ENCODE measurements at places on chromosomes 11 and 22.
A peak's percentile ranks its signal among the peaks of the same experiment; 100 is the strongest.

GRCh38 chr11:14253421-14253820 lies 105.6 kb downstream of the RRAS2 start:
- no peak for DNase-seq

DNA sequence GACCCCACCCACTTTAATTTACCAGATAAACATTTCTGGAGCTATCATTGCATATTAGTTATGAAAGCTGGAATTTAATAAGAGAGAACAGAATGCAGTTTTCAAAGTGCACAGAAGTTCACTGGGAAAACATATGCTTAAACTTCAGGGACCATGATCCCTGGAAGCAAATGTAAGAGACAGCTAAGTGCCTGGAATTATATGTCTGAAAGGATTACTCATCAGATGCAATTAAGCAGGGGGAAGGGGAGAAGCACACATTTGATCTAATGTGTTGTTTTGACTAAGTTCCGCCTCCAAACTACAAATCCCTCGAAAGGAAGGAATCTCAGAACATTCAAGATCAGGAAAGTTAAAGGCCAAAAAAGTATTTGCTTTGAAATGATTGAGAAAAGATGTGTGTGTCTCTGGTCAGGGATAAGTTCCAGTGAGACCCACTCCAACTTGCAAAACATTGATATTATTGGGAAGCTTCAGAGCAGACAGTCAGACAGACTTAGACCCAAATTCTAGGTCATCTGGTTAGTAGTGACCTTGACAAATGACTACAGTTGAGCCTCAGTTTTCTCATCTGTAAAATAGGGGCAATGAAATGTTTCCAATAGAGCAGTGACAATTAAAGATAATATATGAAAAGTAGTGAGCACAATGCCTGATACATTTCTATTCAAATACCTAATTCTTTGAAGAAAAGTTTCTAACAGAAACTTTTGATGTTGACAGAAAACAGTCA lies 147.6 kb downstream of the ME3 start:
- peak; percentile 86 for DNase-seq

DNA sequence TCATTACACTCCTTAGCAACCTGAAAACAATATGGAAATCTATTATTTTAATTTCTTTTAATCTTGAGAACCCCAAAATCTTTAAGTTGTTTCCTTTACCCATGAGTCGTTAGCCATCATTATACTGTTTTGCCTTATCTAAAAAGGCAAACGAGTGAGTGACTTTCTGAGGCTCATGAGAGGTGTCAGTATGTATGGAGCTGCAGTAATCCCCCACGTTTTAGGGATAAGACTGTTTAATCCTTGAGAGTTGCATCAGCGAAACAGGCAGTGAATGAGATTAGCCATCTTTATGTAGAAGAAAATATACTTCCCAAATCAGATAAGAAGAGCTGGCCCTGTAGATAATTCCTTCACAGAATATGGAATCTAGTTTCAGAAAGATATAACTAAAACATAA lies 1147.0 kb downstream of the DLG2 start:
- no peak for DNase-seq

DNA sequence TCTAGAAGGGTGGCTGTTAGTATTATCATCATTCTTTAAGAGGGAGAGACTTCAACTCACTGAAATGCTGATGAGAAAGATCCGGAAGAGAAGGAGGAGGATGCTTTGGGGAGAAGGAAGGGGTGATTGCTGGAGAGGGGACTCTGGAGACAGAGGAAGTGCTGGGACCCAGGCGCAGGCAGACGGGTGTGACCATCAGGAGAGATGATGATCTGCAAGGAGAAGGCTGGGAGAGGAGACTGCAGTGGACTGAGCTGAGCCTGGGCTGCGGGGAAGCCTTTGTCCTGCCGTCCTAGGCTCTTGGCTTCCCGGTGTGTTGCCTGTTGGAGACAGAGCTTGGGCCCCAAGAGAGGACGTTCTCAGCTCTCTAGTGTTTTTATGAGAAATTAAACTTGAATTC lies 22.6 kb downstream of the RASD2 start:
- DNase-seq = no peak

DNA sequence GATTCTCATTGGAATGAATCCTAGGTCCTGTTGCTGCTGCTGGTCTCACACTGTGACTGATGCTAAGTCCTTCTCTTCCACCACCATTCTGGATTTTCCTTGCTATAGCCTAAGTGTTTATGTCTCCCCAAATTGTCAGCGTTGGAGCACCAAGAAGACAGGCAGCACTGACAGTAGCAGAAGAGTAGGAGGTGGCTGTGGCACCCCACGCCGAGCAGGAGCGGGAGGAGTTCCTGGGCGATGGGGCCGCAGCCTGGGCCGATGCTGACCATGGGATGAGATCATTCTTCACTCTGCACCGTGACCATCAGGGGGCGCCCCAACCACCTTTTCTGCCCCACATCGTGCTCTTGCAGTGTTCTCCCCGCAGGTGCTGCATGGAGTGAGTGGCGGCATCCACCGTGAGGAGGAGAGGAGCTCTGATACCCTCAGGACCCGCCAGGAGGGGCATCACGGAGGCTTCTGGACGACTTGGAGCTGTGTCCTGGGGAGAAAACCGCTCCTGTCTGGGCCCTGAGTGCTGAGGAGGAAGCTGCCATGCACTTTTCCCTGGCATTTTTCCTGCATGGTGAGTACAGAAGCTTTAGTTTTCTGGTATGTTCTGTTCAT lies 57.0 kb downstream of the LRRC74B start:
- DNase-seq = peak; percentile 50

- DNase-seq = no peak
Measured at GRCh38 chr11:124674571-124674970, 867 bp downstream of the SPA17 start.

- DNase-seq = peak; percentile 60
Measured at GRCh38 chr11:72352859-72353551, 81.3 kb downstream of the CLPB start.

- no peak for DNase-seq
Measured at GRCh38 chr11:117435326-117435725, 107.7 kb downstream of the CEP164 start.

GRCh38 chr11:30321321-30321720 lies 1.6 kb upstream of the ARL14EP start:
- DNase-seq = no peak

- no peak for DNase-seq
Measured at GRCh38 chr11:102653744-102654291, 28.7 kb upstream of the MMP20 start.

- DNase-seq = no peak
Measured at GRCh38 chr11:105197071-105197815, 57.7 kb upstream of the CARD18 start.

DNA sequence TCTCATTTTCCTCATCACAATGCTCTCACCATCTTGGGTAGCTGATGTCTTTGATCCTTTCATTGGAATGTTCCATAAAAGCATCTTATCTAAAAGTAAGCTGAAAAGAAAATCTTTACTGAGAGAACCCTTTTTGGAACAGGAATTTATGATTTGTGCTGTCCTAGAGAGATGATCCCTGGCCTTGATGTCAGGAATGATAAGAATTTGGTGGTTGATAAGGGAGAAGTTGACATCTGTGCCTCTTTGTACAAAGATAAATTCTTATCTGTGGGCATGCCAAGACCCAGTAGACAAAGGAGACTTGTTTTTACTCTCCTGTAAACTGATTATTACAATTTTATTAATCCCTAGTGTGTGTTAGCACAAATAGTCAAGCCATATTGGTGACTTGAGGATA lies 36.9 kb downstream of the NAALAD2 start:
- no peak for DNase-seq

- no peak for DNase-seq
Measured at GRCh38 chr11:47178737-47179654, 2.3 kb upstream of the ARFGAP2 start.

DNA sequence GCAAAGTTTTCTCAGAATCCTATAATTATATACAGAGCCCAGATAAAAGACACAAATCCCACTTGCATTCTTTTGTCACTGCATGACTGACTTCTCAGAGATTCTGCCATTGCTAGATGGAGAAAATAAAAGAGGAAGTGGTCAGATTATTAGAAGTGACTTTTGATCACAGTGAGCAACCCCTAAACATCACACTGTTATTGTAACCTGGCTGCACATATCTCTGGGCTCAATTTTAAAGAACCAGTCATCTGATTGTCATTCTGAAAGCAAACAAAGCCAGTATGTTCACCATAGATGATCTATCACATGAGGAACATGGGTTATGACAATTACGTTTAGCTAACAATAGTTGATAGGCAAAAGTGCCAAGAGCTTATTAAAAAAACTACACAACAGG lies 47.8 kb downstream of the COPB1 start:
- DNase-seq = peak; percentile 65

- no peak for DNase-seq
Measured at GRCh38 chr22:47814474-47814873, 1052.0 kb downstream of the TBC1D22A start.

GRCh38 chr22:37591823-37592404 lies 12.0 kb upstream of the LGALS2 start:
- no peak for DNase-seq

DNA sequence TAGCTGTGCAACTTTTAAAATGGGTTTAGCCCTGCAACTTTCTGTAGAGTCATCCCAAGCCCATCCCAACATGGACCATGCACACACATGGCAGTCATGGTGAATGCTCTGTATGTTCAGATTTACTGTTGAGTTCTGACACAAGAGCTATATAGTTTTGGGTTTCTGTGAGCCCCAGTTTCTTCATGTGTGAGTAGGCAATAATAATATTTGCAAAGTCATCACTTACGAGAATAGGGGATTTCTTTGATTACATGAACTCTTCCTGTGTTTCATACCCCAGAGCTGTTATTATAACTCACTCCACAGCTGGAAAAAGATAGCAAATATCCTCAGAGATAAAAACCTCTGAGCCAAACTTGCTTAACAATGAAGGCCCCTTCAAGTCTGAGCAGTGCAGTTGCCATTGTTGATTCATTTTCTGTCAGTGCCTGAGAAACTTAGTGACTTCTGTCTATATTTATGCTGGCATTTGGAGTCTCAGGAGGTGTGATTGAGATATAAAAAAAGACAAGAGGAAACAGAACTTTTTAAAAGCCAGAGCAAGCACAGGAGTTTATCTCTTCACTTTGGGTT lies 767.9 kb upstream of the API5 start:
- DNase-seq = no peak

DNA sequence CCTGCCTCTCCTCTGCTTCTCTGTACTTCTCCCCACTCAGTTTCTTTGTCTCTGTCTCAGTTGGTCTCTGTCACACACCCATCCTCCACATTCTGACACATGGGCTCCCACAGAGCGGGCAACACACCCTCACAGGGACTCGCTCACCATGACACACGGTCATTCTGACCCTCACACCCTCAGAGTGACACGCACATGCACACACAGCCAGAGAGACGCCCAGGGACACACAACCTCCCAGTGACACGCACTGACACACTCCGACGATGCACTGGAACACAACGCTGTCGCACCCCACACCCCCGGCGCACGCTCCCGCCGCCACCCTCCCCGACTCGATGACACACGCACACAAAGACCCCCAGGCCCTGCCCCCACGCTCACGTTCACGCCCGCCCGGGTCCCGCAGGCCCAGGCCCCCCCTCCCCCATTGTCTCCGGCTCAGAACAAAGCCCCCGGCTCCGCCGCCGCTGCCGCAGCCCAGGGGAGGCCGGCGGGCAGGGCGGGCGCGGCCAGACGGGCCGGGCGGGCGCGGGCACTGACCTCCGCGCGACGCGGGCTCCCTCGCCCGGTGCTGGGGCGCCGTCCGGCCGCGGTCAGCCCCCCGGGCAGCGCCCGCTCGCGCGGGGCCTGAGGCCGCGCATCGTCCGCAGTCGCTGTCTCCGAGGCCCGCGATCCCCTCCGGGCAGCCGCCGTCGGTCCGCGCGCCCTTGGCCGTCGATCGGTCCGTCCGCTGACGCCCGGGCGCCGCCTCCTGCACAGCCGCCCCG lies 404 bp downstream of the DCHS1 start:
- peak; percentile 61 for DNase-seq

GRCh38 chr11:68962527-68963250 lies 18.1 kb downstream of the MRGPRD start:
- DNase-seq = peak; percentile 30

GRCh38 chr11:116413301-116414242 lies 359.2 kb downstream of the BUD13 start:
- no peak for DNase-seq

- peak; percentile 23 for DNase-seq
Measured at GRCh38 chr11:116840224-116840745, 2.9 kb upstream of the APOA1 start.

DNA sequence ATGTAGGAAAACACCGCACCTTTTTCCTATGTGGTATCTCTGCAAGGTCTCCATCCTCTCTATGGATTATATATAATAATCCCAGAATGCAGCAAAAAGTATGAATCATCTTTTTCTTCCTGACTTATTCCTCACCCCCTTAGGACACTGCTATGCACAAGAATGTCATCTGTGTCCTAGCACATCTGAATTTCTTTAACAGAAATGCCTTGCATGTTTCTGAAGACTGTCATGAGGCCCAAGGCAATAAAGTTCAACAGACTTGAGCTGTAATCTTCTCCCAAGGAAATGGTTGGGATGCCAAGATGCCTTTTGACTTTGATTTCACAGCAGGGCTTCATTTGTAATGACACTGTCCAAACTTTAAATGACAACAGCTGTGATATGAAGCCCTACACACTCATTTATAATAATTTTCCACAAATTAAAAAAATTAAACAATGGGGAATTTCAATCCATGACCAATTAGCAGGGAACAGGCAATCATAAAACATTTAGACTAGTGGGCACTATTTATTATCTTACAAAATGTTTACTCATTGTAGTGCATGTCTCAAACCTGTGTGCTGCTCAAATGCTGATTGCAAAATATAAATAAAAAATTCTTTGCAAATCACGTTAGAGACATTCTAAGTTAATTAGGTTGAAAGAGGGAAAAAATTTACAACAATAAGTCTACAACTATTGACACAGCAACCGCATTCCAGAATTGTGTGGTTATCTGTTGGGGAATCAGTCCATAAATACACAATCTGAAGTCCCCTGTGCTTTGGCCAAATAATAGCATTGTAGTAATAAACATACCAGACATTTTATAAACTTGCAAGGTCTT lies 242.3 kb downstream of the SWAP70 start:
- DNase-seq = peak; percentile 100
